ENCODE measurements at places on chromosomes 5 and 9.

- no peak for DNase-seq
Measured at GRCh38 chr9:121277026-121277425, 9.1 kb downstream of the GSN start.

GRCh38 chr9:98960409-98960808 is 16.7 kb downstream of the COL15A1 start:
- no peak for DNase-seq

DNA sequence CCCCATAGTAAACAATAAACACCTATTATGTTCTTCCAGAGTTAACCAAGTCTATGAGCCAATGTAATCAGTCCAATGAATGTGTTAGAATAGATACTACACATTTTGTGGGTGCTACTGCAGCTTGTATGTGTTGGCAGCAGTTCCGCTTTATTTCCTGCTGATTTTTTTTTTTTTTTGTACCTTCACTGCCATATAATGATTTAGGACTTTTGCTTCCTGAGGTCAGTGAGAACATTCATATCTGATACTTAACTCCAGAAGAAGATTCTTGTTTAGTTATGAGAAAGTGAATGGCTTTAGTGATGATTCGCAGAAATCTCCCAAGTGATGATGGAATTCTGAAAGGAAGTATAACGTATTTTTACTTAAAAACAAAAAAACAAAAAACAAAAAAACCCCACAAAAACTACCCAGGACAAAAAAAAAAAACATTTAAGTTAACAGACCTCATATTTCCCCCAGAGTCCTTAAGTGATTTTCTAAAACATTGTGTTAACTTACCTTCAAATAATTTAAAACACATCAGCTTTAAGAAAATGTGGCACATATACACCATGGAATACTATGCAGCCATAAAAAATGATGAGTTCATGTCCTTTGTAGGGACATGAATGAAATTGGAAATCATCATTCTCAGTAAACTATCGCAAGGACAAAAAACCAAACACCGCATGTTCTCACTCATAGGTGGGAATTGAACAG is 24.7 kb upstream of the LMNB1 start:
- no peak for DNase-seq

GRCh38 chr5:2549354-2549753 is 202.1 kb downstream of the IRX2 start:
- DNase-seq: no peak

GRCh38 chr5:107524111-107524510 is 146.6 kb downstream of the EFNA5 start:
- no peak for DNase-seq

DNA sequence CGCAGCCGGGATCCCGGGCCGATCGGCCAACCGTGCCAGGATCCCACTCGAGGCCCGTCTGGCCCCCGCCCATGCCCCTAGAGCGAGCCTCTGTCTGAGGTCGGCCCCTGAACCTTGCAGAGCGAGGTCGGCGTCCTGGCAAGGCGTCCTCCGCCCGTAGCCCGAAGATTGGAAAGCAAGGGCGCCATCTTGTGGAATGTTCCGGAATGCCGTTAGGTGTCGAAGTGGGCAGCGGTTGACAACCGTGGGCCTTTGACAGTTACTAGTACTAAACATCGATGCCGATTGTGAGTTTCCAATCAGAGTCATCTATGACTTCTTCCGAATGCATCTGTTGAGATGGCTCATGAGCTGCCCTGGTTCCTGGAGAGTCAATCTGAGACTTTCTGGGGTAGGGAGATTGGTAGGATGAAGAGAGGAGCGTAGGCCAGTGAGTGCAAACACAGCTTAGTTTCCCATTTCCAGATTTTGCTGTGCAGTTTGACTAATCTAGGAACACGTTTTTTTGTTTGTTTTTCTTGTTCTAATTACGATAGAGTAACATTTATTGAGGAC is 923 bp upstream of the PLK2 start:
- DNase-seq: peak; percentile 84

- no peak for DNase-seq
Measured at GRCh38 chr5:11928909-11929308, 24.7 kb upstream of the CTNND2 start.

DNA sequence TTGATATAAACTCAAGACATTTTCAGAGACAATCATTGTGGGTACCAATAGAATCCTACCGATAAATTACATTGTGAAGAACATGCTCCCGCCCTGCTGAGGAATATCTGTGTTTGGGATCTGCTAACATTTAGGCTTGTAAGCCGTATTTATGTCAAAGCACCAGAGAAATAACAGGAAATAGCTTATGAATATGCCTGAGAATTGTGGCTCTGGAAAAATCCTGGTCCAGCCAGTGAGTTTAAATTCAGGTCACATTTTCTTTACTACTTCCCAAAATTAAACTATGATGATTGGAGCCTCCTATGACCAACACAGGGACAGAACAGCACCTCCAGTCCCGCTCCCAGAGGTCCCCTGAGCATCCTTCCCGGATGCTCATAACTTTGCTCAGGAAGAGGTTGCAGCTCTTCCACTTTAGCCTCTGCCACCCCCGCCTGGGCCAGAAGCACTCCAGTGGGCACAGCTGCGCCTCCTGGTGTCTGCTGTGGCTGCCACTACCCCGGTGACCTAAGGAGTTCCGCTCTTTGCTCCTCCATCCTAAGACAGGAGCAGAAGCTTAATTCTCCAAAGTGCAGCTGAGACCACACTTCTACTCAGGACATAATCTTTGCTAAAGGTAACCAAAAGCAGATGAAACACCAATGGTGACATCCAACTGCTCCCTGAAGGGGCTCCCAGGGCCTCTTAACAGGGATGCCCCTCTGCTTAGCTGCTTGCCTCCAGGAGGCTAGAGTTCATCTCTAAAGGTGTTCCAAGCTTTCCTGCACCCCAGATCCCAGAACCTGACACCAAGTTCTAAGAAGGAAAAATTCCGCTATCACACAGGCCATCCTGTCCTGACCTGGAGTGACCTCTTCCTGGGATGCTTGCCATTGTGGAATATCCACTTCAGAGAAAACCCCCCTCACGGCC is 58.8 kb downstream of the SLC1A1 start:
- DNase-seq: no peak

GRCh38 chr9:5886114-5886939 is 4.4 kb upstream of the MLANA start:
- DNase-seq: peak; percentile 63

- no peak for DNase-seq
Measured at GRCh38 chr9:95901506-95901905, 26.0 kb downstream of the ERCC6L2 start.

GRCh38 chr5:89191374-89191773 is 308.4 kb upstream of the MEF2C start:
- DNase-seq: no peak

DNA sequence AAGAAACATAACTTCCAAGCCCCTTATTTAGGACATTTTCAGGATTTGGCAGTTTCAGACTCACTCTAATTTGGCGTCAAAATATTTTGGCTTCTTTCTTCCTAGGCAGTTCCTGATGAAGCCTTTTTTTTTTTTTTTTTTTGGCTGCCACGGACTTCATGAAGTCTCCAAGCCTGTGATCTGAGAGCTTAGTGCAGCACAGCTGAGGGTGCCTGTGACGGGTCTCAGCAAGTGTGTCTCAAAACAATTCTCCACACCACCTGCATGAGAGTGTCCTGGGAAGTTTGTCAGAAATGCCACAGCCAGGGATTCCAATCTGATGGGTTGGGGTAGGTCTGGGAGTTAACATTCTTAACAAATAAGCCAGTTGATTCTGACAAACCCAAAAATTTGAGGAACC is 6.0 kb upstream of the ESM1 start:
- DNase-seq: no peak

DNA sequence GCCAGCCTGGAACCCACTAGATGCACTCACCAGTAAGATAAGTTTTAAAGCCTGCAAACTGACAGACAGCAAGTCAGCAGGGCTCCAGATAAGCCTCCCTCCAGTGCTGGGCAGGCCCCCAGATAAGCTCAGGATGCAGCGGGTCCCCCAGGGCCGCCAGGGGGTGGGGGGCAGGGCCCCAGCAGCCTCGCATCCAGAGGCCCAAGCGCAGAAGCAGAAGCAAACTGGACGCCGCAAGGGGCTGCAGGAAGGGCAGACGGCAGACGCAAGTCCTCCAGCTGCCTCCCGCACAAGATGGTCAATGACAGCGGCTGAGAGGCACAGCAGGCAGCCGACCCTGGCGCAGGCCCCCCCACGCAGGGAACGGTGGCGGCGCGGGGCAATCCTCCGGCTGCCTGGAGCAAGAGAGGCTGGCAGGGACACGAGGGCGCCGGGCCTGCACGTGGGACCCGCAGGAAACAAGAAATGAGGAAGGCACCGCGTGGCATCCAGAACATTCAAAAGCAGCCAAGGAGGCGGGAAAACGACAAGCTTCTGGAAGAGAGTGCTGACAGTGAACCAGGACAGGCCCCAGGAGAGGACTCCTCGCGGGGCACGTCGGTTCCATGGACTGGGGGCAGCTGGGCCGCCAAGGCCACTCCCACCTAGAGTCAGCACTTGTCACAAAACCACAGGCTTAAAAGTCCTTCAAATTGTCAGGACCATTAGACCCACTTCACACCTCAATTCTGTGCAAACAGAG is 49.8 kb downstream of the ROR2 start:
- no peak for DNase-seq

DNA sequence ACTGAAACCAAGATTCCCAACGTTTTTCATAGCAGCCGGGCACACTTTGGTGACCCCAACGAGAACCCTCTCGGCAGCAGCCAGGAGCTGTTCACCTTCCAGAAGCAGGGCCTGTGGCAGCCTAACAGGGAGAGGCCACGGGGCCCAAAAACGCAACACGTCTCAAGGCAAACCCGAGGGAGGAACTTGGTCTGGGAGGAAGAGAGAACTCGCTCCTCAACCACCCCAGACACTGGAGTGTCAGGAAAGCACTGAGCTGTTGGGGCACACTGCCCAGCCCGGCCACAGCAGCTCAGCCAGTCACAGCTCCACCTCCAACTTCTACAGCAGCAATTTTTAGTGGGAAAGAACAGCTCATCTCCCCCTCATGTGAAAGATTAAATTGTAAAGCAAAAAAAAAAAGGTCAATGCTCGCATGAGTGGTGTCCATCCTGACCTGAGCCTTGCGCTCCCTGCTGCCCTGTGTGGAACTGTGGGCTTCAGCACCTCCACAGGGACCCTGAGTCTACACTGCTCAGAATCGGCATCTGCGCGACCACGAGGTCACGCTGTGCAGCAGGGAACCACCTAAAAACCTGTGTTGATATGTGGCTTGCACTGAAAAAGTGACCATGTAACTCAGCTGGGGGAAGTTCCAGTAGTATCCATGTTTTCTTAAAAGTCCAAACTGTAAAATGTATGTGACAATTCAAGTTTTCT is 55.0 kb downstream of the IPPK start:
- DNase-seq: no peak

GRCh38 chr5:143913008-143913752 is 101.2 kb downstream of the HMHB1 start:
- no peak for DNase-seq

DNA sequence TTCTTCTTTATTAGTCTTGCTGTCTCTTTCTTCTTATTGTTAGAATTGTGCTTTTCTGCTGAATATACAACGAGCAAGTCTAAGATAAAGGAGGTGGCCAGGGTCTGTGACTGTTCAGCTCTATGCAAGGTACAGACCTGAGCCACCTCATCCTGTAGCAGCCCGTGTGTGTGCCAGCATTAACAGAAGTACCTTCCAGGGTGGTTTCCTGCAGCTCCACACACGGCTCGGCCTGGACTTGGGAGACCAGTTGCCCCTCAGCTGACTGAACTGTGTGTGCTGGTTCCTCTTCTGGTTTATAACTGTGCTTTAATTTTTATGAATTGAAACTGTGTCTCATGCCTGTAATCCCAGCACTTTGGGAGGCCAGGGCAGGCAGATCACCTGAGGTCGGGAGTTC is 70.5 kb downstream of the FBXL7 start:
- no peak for DNase-seq

DNA sequence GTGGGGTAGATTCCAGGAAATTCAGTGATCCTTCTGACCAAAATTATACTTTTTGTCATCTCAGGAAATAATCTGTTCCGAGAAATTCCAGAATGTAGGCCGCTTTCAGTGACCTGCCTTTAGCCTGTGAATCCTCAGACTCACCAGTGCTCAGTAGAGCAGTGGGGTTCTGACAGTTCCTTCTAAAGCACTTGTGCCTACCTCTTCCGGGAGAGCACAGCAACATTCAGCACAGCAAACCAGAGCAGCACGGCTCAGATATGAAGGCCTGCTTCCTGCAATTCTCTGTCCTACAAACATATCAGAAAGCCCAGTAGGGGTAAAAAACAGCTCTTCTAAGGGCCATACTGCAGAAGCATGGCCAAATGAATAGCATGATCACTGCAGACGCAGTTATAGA is 15.0 kb downstream of the FANCC start:
- no peak for DNase-seq

GRCh38 chr9:74478606-74479005 is 18.5 kb upstream of the RORB start:
- no peak for DNase-seq

DNA sequence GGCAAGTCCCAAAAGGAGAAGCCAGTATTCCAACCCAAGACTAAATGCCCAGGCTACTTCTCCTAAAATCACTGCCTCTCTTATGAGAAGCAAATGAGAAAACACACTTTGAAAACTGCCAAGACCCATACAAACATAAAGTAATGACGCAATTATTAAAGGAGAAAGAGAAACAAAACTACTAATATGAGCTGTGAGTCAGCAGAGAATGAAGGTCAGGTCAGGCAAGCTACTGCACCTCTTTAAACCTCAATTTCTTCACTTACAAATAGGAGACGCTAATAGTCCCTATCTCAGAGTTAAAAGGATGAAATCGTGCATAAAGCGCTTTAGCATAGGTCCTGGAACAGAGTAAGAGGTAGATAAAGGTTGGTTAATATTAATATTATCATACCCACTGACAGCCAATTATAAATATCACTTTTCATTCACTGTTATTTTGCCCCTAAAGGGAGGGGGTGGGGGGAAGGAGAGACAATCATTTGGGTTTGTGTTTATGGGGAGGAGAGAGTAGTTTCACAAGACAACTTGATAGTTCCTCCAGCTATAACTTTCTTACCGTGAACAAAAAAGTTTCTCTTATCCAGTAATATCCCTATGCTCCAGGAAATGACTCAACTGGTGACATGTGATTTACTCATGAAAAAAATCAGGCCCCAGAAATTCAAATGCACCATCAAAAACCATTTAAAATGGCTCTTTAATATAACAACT is 3.6 kb downstream of the PSMB7 start:
- no peak for DNase-seq

- no peak for DNase-seq
Measured at GRCh38 chr9:105154723-105155191, 89.7 kb upstream of the SLC44A1 start.
